ENCODE measurements at places on chromosomes 5 and 9.

GRCh38 chr9:133999851-134000265 is 7.7 kb upstream of the VAV2 start:
- DNase-seq, result no peak

GRCh38 chr5:72126796-72127195 is 19.5 kb downstream of the MAP1B start:
- DNase-seq, result no peak

GRCh38 chr9:127937056-127937387 is 632 bp downstream of the DPM2 start:
- DNase-seq, result no peak

GRCh38 chr9:656926-657568 is 184.4 kb upstream of the DMRT1 start:
- no peak for DNase-seq

GRCh38 chr9:110799396-110799795 is 130.8 kb downstream of the MUSK start:
- no peak for DNase-seq

GRCh38 chr5:32708949-32709348 is 2.2 kb upstream of the NPR3 start:
- no peak for DNase-seq

GRCh38 chr5:34535433-34535832 is 120.7 kb upstream of the RAI14 start:
- no peak for DNase-seq

DNA sequence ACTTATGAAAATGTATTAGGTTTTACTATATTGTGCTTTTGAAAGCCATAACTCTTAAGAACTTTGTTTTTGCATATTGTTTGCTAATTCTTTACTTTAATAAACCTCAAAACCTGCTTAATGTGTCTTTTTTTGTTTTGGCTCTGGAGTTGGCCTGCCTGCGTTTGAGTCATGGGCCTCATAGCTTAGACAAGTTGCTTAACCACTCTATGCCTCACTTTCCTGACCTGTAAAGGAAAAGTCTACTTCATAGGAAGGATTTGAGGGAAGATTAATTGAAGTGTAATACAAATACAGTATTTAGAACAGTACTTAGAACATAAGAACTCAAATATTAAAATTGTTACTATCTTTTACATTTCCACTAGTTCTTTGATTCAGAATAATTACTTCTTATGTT is 10.3 kb downstream of the SMIM32 start:
- no peak for DNase-seq
